Esophagus mucosa (tissue), 1 donor: ENCODE measurements at places on chromosomes 5 and 9.

DNA sequence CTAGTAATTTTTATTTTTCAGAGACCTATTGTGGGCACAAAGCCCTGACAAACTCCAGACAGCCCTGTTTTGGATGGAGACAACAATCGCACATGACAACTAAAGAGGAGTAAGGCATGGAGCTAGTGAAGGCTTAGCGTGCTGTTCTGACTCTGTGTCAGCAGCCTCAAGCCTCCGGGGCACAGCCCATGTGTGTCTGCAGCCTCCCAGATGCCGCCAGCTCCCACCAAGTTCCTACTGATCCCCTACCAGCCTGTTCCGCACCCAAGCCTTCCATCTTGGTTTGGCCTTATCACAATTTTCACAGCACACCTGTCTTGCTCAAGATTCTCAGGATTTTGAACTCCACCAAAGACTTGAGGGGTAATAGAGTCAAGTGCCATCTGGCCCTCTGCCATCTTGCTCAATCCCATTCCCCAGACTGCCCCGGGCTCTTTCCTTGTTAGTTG, 70.3 kb upstream of the SH3PXD2B start:
- ATAC-seq, result no peak

- no peak for ATAC-seq
Measured at GRCh38 chr9:34570376-34570775, 19.1 kb downstream of the CNTFR start.

DNA sequence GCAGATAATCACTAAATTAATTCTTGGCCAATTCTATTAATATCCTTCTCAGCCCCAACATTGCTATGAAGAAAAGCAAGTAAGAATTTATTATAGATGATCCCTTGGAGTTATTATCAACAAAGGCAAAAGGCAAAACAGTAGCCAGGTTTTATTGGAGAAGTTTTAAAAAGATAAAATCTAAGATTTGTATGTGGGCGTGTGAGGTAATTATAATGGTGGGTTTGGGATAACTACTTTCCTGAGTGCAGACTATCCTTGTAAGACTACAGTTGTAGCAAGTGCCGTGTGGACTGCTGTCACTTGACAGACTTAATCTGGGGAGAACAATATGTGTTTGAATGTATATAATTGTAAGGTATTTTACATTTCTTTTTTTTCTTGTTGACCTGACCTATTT, 23.2 kb downstream of the SLC31A1 start:
- no peak for ATAC-seq

DNA sequence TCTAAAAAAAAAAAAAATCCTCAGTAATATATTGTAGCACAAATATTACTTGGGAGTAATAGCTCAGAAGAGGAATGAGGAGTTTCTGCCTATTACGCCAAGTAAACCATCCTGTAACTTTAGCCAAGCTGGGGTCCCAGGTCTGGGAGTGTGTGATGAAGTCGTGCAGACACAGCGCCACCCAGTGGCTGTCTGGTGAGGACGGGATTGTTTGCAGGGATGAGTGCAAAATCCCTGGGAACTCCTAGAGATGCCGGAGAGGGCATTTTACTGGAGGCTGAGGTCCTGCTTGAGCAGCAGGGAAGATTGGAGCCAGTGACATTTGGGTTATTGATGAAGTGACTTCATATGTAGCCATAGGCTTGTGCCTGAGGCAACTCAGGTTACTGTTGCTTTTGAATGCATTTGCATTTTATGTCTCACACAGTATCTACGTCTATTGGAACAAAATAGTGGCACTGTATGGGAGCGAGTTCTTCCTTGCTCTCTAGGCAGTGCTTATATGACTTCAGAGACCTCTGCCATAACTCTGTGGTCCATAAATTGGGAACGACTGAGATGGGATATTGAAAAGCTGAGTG, 72.8 kb downstream of the PSAT1 start:
- peak; percentile 68 for ATAC-seq
